ENCODE measurements at places on chromosomes 2 and 18.

GRCh38 chr2:18540872-18541271 lies 19.6 kb downstream of the RDH14 start:
- DNase-seq, result no peak

DNA sequence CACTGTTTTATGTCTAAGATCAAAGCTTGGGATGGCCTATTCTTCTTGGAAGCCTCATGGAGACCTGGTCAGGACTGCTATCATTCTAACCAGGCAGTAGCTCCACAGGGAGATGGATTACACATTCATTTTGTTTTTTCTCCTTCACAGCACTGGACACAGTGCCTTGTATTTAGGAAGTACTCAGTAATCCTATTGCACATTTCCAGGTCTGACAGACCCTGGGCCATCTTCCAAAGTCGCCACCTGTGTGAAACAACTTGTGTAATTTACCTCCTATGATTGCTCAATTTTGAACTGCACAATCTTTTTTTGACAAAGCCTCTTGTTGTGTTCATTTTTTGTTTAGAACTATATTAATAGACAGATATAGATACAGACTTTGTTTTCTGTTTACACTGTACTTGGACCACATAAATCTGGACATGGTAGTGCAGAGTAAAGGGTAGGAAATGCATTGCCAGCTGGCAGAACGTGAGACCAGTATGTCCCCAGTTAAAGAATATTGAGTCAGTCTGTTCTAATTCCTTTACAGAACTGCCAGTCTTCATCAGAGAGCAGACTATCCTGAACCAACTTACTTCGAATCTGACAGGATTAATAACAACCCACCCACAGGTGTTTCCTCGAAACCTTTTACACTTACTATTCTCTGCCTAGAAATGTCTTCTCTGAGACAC lies 277.8 kb upstream of the CYRIA start:
- no peak for DNase-seq

GRCh38 chr2:38522754-38523349 lies 79.9 kb downstream of the HNRNPLL start:
- no peak for DNase-seq

GRCh38 chr2:105732101-105732500 lies 12.6 kb upstream of the NCK2 start:
- no peak for DNase-seq

DNA sequence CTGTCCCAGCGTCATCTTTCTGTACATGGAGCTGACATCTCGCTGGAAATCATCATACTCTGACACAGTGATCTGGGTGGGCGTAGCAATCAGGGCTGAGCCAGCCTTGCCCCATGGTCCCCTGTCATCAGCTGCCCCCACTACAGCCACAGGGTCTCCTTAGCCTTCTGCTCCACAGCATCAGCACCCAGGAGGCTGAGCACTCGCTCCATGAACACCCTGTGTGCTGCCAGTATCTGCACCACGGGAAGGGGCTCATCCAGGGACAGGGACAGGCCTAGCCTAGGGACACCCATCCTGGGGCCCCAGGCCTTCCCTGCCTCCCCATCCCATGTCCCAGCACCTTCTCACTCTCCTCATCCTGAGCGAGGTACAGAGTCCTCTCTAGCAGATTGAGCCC lies 11.4 kb downstream of the ALPG start:
- DNase-seq, result no peak

DNA sequence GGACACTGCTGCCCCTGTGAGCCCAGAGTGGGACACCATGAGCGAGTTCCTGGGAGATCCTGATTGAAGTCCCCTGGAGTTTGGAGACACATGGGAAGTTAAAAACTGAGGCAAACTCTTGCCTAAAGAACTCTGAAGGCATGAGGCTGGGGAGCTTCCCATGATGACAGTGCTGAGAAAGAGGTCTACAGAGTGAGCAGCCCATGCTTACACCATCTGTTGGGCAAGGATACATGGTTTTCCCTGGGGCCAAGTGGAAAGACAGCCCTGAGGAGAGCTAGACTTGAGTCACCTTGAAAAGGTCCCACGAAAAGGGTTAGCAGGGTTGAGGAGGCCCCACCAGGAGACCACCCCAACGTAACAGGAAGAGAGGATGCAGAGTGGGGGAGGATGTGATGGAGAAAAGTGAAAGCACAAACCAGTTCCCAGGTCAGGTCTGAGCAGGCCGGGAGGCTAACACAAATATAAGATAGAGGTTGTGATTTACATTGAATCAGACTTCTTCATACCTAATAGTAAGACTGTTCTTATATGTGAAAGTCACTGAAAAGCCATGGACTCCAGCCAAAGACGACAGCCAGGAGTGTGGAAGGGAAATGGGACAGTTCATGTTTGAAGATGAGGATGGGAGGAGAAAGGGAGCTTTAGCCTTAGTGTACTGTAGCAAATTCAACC lies 13.5 kb upstream of the FEZ2 start:
- DNase-seq, result no peak

- DNase-seq, result no peak
Observed at GRCh38 chr18:10182009-10182624, 268.3 kb downstream of the VAPA start.

GRCh38 chr2:231528636-231529030 lies 1.6 kb downstream of the NMUR1 start:
- DNase-seq, result no peak
